GDM1 (cell line): ENCODE measurements at places on chromosomes 3 and 15.
A peak's percentile ranks its signal among the peaks of the same experiment; 100 is the strongest.

DNA sequence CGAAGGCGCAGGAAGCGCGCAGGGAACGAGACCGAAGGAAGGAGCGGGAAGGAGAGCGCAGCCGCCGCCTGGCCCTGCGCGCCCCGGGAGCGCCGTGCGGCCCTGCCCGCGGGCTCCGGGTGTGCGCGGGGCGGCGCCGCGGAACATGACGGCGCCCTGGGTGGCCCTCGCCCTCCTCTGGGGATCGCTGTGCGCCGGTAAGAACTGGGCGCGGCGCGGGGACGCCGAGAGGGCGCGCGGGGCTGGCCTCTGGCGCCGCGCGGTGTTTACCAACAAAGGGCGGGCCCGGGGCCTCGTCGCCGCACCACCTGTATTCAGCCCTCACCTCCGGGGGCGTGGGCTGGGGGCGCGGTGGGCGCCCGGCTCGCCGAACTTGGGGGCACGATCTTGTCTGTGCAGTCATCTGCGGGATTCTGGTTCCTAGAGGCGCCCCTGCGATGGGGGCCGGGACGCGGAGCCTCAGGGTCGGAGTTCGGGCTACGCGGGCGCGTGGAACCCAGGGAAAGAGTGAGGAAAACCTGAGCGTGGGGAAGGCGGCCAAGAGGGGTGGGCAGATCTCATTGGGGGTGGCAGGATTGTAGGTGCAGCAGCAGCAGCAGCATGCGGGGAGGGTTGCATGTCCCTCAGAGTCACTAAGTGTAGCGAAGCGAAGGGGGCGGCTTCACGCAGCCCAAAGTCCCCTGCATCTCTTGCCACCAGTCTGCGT, 641 bp downstream of the ACVR2B start:
- no peak for DNase-seq

GRCh38 chr3:33128706-33129105, 14.9 kb downstream of the CRTAP start:
- no peak for DNase-seq

DNA sequence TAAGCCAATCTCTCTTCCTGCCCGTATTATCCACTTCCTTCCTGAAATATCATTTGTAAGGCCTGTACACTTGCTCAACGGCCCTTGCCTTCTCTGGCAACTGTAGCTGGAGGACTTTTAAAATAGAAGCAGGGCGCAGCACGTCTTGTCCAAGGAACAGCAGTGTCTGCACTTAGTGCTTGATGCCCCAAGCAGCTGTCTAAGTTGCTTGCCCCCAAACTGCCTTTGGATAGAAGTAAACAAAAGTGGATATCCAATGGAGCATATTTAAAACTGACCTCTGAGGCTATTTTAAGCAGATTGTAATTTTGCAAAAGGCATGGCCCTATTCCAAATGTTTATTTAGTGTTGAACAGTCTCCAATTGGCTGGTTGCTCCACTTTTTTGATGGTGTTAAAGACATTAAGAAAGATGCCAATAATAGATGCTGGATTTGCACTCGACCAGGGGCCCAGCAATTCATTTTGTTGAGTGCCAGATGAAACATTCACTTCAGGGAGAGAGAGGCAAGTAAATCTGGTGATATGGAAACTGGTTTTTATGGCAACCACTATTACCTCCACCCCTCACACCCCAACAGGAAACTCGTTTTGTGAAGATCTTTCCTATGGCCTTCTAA, 526.8 kb upstream of the TBL1XR1 start:
- DNase-seq, result peak; percentile 59

DNA sequence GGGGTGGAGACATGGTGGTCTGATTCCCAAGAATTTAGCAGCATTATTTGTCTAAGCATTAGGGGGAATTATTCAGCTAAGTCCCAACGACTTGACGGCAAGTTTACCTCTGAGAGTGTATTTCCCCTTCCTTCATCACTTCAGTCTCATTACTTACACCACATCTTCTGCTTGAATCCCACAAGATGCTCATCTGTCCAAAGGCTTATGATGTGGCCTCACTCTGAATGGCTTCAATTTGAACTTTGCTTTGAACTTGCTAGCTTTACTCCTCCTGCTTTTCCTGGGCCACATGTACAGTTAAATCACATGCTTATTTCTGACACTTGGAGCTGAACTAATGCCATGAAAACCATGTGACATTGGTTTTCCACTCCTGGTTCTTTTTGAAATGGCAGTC, 231.3 kb upstream of the SATB1 start:
- no peak for DNase-seq

DNA sequence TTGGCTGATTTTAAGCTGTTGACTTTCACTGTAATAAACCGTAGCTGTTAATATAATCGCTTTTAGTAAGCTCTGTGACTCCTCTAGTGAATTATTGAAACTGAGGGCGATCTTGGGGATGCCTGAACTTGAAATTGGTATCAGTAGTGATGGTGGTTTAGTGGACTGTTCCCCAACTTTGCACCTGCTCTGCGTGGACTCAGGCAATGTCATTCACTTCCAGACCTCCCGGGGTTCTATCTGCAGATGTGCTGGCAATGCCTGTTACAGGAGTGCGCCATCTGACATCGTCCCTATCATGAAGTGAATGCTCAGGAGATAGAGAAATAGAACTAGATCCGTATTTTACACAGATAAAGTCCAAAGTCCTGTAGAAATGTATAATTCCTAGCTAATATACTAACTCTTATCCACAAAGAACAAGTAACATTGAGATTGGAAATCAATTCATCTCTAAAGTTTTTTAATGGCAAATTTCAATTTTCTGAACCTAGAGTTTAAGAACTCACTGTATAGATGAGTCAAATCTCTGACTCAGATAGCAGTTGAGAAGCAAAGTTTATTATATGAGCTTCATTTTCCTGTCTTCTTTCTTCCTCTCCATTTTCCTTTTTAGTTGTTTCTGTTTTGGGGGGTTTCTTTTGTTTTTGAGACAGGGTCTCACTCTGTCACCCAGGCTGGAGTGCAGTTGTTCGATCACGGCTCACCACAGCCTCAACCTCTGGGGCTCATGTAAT, 51.8 kb downstream of the HEG1 start:
- DNase-seq, result no peak

DNA sequence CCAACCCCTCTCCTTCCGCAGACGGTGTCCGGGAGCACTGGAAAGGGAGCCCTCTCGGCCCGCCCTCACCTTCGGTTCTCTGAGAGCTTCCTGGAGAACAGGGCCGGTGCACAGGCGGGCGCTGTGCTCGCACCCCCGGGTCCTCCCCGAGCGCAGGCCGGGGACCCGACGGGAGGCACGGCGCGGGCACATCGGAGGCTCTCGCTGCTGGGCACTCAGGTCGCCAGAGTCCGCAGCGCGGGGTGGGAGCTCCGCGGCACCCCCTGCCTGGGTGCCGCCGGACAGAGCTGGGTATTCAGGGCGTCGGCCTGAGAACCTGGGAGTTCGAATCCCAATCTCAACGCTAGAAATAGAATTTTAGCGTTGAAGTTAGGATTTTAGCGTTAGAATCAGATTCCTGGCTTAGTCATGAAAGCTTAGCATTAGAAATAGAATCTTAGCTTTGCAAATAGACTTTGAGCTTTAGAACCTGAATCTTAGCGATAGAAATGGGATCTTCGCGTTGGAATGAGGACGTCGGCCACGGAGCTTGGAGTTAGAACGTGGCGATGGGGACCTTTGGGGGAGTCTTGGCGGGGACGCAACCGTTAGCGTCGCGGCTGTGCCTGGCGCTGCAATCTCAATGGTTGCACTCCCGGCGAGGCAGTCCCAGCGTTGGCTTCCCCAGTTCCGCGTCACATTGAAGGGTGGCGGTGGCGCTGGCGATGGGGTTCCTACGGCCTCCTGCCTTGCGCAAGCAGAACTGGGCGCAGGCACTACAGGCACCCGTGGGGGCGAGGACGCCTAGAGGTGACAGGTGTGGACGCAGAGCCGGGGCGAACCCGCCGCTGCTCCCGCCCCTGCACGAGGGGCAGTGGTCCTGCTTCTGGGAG, 549 bp downstream of the TRH start:
- DNase-seq, result no peak
